ENCODE measurements at places on chromosomes 7 and 10.

GRCh38 chr7:139987691-139988516 is 74.8 kb downstream of the PARP12 start:
- no peak for DNase-seq

DNA sequence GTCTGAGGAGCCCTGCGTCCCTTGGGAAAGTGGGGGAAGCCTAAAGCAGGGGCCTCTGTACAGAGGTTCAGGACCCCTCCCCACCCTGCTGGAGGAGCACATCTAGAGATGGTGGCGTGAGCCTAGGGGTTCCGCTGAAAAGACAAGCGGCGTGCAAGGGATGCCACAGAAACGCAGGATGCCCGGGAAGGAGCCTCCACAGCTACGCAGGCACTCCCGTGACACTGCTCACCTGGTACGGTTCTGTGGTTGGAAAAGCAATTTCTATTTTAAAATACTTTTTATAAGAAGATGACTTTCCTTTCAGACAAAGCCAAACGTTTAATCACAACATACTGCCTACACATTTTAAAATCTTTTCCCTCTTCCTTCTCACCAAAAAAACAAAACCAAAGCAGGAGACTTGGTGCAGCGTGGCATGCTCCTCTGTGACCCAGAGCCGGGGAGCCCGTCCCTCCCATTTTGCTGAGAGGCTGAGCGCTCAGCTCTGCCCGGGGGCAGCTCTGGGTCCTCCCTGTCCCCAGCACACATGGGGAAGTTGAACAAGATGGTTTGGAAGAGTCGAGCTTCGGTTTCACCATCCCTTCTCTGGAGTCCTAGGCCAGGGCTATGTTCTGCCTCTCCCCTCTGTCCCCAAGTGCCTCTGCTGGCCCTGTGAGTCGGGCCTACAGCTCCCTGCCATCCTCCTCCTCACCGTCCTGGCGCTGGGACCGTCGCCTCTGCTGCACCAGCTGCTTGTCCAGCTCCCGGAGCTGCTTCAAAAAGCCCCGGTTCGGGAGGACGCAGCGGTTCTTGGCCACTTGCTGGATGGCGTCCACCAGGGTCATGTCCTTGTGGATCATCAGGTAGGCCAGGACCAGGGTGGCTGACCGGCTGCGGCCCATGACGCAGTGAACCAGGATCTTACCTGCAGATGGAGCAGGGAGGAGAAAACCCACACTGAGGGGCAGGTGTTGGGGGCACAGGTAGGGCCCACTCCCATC is 74.0 kb upstream of the SAMD8 start:
- DNase-seq = no peak

DNA sequence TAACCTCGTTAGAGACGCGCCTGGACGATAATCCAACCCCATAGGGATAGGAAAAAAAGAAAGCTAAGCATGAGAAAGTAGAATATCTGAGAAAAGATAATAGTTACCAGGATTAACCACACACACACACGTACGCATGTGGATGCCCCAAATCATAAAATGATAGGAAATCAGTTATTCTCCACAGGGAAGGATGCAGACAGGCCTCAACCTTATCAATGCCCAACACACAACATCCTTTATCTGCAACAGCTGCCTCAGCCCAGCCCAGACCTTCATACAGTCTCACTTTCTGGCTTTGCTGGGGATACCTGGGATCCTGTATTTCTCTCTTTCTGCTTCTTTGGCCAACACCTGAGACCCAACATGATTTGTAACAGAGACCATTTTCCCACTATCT is 123.0 kb downstream of the NOC3L start:
- no peak for DNase-seq

DNA sequence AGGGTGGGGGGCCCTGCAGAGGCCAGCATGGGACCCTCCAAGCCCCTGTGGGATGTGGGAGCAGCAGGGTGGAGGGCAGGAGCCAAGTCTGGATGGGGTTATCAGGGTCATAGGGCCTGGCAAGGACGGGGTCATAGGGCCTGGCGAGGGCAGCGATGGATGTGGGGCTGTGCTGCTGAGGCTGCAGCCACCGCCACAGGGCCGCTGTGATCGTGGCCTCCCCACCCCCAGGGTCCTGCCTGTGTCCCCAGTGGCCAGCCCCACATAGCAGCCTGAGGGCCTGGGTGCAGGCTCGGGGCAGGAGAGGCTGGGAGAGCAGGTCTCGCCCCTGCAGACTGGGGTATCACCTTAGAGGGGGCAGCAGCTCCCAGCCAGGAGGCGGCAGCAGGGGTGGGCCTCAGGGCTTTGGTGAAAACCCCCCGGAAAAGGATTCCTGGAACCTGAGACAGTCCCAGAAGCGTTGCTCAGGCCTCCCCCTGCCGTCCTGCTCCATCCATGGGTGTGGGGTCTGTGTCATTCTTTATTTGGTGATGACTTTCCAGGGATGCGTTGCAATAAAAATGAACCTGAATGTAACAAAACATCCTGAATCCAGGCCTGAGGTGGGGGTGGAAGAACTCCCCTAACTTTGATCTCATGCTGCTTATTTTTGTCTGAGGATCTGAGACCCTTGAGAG is 107.3 kb upstream of the SHH start:
- DNase-seq = no peak

GRCh38 chr10:58107506-58107905 is 160.2 kb downstream of the IPMK start:
- no peak for DNase-seq

GRCh38 chr7:39199006-39199405 is 221.3 kb downstream of the POU6F2 start:
- DNase-seq = no peak

DNA sequence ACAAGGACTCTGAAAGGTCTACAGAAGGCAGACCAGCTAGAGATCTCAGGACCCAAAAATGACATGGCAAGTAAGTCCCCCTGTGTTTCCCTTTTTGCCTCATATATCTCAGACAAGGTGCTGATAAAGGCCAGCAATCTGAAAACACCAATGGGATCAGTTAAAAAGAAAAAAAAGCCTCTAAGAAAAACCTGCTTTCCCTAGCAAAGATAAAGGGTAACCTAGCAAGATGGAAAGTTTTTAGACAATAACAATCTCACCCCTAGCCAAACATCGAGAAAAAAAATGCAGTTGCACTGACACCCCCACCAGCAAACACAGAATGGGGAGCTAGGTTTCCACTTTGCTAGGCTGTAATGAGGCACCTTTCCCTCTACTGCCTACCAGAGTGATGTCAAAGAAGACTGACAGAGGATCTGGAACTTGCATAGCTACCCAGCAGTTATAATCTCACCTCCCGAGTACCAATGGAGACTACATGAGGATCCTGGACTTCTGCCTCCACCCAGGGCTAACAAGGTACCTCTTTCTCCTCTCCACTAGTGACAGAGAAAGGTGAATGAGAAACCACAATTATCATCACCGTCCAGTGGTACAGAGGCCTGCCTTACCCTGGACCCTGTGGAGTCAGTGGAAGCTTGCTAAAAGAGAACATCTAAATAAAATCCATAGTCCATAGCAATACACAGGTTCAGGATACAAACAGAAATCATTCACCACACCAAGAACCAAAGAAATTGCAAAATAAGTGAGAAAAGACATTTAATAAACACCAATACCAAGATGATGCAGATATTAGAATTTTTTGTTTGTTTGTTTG is 240.8 kb downstream of the ARHGAP12 start:
- DNase-seq = no peak

DNA sequence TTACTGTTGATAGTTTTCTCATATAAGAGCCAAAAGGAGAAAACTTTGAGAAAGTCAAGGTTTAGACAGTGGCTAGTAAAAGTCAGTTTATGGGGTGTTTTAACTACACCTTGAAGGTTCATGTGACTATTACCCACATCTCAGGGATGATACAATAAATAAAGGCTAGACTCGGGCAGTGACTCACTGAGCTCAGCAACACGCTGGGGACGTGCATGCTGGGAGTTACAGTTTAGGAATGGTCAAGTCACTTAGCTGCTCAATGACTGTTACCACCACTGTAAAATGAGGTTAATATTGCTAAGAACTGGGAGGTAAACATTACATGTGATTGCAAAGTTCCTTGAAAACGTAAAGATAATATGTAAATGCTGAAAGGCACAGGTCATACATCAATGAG is 1254.4 kb upstream of the PHF14 start:
- no peak for DNase-seq

DNA sequence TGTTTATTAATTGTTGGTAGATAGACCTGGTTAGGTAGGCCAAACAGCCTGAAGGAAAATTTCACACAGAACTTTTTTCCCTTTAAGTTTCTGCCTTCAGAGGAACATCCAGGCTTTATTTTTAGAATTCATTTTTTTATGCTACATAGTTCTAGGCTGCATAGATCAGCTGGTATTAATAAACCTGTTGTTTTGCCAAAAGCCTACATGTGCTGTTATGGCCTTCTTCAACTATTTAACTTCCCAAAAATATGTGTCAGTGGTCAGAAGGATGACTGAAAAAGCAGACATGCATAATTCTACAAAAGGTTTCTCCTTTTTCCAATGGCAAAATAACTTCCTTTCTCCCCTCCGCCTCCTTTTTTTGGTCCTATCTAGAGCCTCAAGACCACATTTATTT is 303.0 kb upstream of the DKK1 start:
- DNase-seq = no peak

GRCh38 chr10:49330127-49330665 is 31.2 kb downstream of the C10orf71 start:
- DNase-seq = no peak

GRCh38 chr7:85343484-85343883 is 156.6 kb upstream of the SEMA3D start:
- DNase-seq = no peak

GRCh38 chr7:127438836-127439235 is 46.3 kb upstream of the ZNF800 start:
- DNase-seq = no peak

GRCh38 chr7:95011995-95012394 is 104.6 kb downstream of the PPP1R9A start:
- DNase-seq = no peak

DNA sequence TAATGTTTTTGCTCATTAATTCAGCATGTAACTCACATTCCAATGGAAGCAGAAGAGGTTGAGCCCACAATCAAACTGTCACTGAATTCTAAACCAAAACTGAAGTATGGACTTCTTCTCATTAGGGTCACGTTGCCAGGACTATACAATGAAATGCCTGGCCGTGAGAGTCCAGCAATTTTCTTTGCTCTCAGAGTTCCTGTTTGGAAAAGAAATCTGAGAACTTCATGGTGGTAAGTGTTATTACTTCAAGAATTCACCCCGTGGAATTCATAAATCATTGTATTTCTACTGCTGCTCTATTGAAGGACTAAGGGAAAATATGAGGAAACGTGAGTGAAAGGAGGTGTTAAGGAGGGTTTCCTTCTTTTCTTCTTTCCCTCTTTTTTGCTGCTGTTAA is 441.8 kb upstream of the AKR1E2 start:
- DNase-seq = no peak

DNA sequence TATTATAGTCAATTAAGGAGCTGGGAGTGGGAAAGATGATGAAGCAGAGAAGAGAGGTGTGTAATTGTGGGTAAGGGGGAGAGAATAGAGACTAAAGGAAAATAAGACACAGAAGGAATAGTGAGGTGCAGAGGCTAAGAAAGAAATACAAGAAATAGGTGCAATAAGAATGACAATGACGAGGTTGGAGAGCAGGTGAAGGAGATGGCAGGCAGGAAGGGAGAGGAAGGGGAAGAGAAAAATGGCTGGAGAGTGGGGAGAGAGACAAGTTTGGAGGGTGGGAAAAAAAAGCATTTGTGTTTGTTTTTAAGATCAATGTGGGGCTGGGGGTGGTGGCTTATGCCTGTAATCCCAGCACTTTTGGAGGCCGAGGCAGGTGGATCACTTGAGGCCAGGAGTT is 27.6 kb upstream of the MKLN1 start:
- no peak for DNase-seq

- DNase-seq = no peak
Observed at GRCh38 chr10:104069613-104070012, 16.1 kb downstream of the COL17A1 start.

DNA sequence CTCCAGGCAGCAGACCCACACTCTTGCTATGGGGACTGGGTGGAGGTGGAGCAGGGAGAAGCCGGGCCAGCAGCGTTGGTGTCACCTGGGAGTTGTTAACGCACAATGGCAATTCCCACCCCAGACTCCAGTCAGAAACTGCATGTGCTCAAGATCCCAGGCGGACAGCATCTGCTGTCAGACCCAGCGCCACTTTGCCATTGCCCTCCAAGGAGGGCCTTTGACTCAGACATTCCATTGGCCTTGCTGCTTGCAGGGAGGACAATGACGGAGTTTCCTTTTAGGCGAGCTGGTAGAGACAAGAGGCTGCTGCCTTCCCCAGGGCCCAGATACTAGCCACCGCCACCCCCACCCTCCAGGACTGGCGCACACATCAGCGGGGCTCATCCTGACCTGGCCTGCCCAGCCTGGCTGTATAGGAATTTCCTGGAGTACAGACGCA is 34.5 kb downstream of the ZNF775 start:
- no peak for DNase-seq

GRCh38 chr7:130152493-130153210 is 52.6 kb downstream of the TMEM209 start:
- no peak for DNase-seq

- no peak for DNase-seq
Observed at GRCh38 chr10:104274762-104275721, 6.1 kb downstream of the GSTO2 start.

DNA sequence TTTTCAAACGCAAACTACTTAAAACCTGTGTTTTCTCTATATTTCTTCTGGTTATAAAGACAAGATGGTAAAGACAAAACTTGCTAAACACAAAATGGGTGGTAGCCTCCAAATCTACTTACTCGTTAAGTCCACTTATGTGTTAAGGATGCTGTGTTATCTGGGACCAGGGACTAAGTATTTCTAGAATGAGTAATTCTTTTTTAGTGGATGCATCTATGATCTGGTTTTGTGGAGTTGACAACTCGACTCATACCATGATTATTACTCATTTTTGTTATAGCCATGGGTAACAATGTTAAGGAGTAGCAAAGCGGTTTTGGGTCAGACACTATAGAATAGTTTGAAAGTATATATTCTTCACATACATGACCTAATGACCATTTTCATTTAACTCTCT is 239.5 kb upstream of the FOXP2 start:
- no peak for DNase-seq

GRCh38 chr7:44846816-44847508 is 925 bp downstream of the H2AZ2 start:
- no peak for DNase-seq

DNA sequence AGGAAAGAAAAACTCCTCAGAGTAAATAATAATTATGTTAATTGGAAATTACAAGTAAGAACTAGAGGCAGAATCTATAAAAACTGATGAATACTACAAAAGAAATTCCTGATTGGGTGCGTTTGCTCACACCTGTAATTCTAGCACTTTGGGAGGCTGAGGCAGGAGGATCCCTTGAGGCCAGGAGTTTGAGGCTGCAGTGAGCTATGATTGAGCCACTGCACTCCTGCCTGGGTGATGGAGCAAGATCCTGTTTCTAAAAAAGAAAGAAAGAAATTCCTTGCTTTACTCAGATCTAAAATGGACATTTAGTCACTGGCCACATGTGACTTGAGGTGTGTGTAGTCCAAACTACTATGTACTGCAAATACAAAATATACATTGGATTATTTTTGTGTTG is 42.0 kb downstream of the MCU start:
- no peak for DNase-seq

DNA sequence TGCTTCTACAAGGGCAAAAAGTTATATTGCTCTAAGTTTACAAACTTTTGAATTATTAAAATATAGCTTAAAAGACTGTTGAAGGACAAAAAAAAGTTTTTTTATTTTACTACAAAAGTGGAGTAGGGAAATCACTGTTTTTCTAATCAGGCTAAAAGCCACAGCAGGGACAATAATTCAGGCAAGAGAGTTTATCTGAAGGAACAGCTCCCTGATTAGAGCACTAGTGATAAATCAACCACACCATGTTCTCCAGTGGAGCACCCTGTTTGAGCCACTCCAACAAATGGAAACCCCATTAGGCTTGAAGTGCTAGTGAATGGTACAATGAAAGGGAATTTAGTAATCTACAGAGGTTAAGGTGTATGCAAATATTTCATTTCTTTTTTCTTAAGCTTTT is 357.1 kb downstream of the SEMA3D start:
- DNase-seq = no peak
